Forelimb muscle (tissue), 1 donor: ENCODE measurements at places on chromosomes 11 and 22. TPM values are rescaled to one million over a fixed set of nuclear protein-coding genes. Genes with fewer than 3 reads are reported as not detected.

- DNase-seq, result no peak
These were observed 350.1 kb downstream of the GUCY1A2 start for GRCh38 chr11:106668147-106668546.

GRCh38 chr11:8739309-8739793, 56.8 kb downstream of the RPL27A start:
- DNase-seq, result no peak

DNA sequence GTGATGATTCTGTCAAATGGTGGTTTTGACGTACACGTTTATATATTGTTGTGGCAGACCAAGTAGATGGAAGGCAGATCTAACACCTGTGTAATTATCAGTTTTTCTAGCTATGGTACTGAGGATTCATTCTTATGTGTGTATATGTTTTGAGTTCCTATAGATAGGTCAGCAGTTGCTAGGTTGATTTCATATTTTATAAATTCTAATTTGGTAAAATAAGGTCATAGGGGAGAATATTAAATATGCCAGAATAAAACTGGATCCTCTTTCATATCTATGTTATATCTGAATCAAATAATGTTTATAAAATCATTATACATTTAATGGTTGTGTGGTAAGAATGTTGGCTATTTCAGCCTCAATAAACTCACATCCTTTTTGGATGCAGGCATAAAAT, 27.6 kb downstream of the HIPK3 start:
- DNase-seq, result no peak

DNA sequence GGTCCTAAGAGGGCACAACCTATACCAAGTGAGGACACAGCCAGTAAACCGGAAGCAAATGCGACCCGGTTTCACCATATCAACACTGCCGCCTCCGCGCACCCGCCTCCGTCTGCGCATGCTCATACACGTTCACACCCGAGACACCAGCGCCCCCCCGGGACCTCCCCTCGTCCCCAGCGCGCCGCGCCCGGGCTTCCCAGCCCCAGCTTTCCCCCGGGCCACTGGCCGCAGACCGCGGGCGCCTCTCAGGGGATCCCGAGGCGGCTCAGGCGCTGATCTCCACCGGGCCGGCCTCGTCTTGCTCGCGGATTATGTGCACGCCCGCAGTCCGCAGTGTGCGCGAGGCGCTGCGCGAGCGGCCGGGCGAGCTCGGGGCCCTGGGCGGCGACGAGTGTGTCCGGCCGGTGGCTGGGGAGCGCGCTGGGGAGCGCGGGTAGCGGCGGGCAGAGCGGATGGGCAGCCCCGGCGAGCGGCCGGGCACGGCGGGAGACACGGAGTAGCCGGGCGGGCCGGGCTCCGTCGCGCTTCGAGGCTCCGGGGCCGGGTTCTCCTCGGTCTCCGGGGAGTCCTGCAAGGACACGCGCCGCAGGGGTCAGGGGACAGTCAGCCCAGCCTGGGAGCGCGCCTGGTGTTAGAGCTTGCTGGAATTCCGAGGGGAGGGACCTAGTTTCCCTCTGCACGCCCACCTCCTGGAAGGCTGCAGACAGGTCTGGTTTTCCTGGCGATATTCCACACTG, 2.0 kb downstream of the HEPN1 start:
- no peak for DNase-seq

- no peak for DNase-seq
These were observed 14.4 kb downstream of the CDKN1C start for GRCh38 chr11:2870969-2871680.

DNA sequence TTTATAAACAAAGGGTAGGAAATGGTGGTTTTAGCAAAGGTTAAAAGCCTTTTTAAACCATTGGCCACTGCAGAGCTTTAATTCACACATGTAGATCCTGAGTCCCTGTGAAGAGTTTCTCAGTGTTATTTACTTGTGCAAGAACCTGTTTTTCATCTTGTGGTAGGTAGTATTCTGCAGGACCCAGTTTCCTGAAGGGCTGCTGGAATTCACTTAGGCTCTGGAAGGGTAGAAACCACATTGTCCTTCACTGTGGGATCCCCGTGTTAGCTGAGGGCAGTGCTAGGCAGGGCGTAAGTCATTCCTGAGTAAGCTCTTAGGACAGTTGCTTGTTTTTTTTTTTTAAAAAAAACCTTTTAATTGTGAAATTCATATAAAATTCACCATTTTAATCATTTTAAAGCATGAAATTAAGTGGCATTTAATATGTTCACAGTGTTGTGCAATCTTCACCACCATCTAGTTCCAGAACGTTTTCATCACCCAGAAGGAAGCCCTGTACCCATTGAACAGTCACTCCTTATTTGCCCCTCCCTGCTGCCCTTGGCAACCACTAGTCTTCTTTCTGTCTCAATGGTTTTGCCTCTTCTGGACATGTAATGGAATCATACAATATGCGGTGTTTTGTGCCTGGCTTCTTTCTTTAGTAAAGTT, 77.7 kb downstream of the C22orf31 start:
- DNase-seq, result no peak

- no peak for DNase-seq
These were observed 67.5 kb downstream of the ARFGAP2 start for GRCh38 chr11:47109051-47109726.

The MS4A18 gene
- not detected for polyA plus RNA-seq

The OR51A2 gene
- polyA plus RNA-seq, result not detected

The NLRP14 gene
- polyA plus RNA-seq, result not detected

The SPTY2D1 gene
- 17.1 TPM for polyA plus RNA-seq

The CHRM1 gene
- 0.09 TPM for polyA plus RNA-seq

The INSC gene
- polyA plus RNA-seq, result 1.3 TPM
